ENCODE measurements at places on chromosomes 1 and 21. TPM values are rescaled to one million over a fixed set of nuclear protein-coding genes. Genes with fewer than 3 reads are reported as not detected.

The TMEM82 gene
- total RNA-seq, result not detected

The MMEL1 gene
- total RNA-seq, result not detected

The TNFSF18 gene
- total RNA-seq, result 0.29 TPM

The LENEP gene
- total RNA-seq, result not detected

The NPPA gene
- not detected for total RNA-seq

- peak; percentile 40 for DNase-seq
These were observed 82.7 kb downstream of the HLCS start for GRCh38 chr21:36883532-36884486.

- no peak for DNase-seq
These were observed 11.1 kb downstream of the ATF6 start for GRCh38 chr1:161777261-161777660.

DNA sequence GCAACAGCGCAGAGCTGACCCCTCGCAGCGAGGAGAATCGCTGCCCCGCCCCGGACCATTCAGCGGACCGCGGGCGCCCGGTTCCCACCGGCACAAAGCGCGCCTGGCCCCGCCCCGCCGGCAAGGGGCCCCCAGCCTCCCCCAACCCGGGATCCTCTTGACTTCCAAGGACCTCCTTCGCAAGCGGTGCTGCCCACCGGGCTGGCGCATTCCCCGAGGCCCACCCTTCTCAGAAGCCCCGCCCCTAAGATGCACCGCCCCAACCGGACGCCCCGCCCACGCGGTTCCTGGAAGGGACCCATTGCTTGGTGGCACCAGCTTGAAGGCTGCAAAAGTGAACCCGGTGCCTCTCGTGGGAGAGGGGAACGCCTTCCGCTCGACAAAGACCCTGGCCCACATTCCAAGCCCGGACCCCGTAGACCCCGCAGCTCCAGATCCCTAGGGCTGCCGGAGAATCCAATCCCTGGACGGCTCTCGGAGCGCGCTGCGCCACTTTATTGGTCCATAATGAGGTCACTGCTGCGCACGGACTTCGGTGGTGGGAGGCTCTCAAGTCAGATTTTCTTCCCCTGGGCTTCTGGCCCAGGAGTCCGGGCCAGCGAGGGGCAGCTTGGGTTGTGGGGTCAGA, 2.0 kb downstream of the HES3 start:
- DNase-seq, result no peak

DNA sequence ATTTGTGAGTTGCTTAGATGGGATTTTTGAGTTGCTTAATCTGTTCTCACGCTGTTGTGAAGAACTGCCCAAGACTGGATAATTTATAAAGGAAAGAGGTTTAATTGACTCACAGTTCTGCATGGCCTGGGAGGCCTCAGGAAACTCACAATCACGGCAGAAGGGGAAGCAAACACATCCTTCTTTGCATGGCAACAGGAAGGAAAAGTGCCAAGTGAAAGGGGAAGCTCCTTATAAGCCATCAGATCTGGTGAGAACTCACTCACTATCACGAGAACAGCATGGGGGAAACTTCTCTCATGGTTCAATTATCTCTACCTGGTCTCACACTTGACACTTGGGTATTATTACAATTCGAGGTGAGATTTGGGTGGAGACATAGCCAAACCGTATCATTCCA, 10.3 kb downstream of the CLIC6 start:
- no peak for DNase-seq

DNA sequence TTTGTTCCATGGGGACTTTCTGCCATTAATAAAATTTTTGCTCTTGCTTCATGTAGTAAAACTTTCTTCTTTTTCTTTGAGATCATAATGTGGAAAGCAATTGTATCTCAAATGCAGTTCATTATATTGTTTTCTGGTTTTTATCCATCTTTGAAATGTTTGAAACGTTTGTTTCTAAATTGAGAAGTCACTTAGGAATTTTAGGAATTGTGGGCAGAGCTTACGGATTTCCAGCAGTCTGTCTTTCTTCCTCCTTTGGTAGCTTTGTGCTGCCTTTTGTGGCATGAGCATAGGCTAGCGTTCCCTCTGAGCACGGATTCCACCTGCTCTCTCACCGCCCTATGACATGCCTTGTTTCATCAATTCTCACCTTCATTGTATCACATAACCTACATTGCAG, 2.9 kb upstream of the ST6GALNAC5 start:
- no peak for DNase-seq

GRCh38 chr1:68785328-68785727, 288.4 kb upstream of the DEPDC1 start:
- no peak for DNase-seq

DNA sequence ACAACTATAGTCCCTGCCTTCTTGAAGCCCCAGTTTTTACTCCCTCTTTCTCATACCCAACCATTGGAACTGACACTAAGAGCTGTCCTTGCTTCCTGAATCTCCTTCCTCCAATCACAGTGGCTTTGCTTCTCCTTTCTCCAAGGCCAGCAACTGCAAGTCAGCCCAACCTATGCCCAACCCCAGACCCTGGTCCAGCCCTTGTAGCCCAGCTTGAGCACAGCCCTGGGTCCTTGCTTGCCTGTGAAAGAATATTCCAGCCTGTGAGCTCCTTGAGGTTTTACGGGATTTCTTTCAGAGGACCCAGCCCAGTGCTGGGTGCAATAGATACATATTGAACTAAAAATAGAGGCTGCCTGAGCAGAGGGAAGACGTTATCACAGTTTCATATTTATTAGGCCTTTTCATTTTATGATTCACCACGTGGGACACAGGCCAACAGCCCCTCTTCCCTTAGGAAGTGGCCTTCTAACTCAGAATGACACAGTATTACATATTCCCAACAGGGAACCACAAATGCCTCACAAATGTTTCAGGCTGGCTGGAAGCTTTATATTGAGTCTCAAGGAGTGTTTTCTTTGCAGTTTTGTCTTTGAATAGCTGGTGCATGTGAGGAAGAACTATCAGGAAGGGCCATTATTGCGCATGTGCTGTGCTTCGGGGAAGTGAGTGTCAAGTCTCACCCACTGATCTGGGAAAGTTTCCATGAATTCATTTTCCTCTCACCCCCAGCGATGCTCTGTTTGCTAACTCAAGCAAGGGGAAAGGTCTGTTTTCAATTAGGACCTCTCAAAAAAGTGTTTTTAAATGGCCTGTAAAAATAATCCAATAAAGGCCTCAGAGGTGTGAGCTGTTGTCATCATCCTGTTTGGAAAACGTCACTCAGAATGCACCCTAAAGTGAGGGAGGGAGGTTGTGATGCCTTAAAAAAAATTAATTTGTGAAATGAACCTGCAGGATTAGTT, 92.3 kb upstream of the NFIA start:
- peak; percentile 21 for DNase-seq

DNA sequence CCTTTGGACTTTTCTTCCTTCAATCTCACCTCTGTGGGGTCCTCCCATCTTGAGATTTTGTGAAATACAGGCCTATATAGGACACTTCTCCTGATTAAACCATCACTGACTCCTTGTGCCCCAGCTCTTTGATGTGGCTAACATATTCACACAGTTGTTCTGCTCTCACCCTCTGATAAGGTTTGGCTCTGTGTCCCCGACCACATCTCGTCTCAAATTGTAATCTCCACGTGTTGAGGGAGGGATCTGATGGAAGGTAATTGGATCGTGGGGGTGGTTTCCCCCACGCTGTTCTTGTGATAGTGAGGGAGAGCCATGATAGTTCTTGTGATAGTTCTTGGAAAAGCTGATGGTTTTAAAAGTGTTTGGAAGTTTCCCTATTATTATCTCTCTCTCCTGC, 19.7 kb downstream of the LRRC7 start:
- no peak for DNase-seq
